ENCODE measurements at places on chromosomes 11 and 22.

DNA sequence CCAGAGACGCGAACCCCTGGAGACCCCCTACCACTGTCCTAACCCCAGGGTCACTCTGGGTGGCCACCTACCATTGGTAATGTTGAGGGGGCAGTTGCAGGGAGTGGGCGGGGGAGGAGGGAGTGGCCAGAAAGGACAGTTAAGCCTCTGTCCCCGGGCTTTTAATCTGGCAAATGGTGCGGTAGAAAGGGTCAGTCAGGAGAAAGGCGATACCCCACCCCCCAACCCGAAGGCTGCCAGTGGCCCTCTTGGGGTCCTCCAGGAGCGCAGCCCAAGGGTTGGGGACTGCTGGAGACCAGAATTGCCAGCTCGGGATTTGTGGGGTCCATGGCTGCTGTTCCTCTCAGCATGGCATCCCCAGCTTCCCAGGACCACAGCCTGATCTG lies 742 bp downstream of the P2RY2 start:
- no peak for DNase-seq

GRCh38 chr11:87518266-87518665 lies 480.5 kb downstream of the TMEM135 start:
- DNase-seq = no peak

DNA sequence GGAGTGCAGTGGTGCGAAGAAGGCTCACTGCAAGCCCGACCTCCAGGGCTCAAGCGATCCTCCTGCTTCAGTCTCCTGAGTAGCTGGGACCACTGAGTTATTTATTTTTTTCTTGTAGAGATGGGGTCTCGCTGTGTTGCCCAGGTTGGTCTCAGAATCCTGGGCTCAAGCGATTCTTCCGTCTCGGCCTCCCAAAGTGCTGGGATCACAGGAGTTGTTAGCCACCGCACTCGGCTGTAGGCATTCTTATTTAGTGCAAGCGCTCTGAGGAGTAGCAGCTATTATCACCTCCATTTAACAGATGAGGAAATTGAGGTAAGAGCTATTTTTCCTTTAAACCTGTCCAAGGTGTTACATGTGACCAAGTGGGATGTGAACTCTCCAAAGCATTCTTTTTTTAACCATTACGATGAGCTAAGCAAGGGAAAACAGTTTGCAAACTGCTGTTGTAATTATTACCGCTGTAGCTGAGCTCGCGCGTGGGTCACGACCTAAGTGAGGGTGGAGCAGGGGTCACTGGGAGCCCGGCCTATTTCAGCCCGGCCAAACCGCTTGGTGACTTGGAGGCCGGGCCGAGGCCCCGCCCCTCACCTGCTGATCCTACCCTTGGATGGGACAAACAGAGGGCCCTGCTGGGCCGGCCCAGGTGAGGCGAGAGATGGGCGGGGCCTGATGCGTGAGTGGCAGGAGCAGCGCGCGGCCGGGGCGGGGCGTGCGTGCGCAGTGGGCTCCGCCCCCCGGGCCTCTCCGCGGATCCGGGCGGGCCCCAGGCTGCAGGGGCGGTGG lies 449 bp upstream of the KREMEN1 start:
- no peak for DNase-seq

- no peak for DNase-seq
These were observed 84.3 kb downstream of the CCDC81 start for GRCh38 chr11:86459002-86459385.

- DNase-seq = no peak
These were observed 49.4 kb upstream of the ELF5 start for GRCh38 chr11:34562976-34563375.

DNA sequence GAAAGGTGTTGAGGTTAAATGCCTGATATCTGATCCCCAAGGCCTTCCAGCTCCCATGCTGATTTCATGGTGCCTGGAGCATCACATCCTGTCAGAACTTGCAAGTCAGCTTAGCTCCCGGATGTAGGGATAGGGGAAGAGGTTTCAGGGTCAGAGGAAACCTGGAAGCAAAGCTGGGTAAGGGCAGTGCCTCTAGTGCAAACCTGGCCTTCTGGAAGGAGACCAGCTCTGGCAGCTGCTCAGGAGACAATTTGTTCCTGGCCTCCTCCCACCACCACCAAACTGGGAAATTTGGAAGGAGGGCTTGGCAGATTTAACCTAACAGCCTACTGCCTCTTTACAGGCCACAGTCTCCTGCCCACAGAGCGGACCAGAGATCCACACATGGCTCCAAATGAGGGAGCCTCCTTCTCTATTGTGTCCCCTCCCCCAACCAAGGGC lies 9.2 kb upstream of the TSKU start:
- DNase-seq = no peak

DNA sequence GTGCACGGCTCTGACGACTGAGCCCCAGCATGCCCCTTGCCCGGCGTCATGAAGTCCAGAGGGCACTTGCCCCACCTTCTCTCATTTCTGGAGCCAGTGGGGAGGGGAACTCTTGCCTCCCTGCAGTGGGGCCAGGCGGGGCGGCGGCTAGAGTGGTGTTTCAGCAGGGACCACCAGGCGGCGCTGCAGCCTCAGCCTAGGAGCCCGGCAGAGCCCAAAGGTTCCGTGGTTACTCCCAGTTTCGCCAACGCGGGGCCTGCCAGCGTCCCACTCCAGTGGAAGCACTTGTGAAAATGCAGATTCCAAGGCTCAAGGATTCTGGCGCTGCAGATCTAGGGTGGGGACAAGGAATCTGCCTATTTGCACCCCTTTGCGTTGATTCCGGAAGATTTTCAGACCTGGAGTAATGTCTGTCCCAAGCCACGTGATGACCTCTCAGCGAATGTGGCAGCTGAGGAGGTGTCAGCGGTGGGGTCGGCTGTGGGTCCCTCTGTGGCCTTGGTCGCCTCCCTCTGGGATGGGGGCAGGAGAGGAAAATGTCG lies 55.7 kb downstream of the CD82 start:
- no peak for DNase-seq

GRCh38 chr11:34977089-34977912 lies 60.9 kb downstream of the PDHX start:
- DNase-seq = no peak

- no peak for DNase-seq
These were observed 21.6 kb upstream of the PEX26 start for GRCh38 chr22:18056161-18056666.

DNA sequence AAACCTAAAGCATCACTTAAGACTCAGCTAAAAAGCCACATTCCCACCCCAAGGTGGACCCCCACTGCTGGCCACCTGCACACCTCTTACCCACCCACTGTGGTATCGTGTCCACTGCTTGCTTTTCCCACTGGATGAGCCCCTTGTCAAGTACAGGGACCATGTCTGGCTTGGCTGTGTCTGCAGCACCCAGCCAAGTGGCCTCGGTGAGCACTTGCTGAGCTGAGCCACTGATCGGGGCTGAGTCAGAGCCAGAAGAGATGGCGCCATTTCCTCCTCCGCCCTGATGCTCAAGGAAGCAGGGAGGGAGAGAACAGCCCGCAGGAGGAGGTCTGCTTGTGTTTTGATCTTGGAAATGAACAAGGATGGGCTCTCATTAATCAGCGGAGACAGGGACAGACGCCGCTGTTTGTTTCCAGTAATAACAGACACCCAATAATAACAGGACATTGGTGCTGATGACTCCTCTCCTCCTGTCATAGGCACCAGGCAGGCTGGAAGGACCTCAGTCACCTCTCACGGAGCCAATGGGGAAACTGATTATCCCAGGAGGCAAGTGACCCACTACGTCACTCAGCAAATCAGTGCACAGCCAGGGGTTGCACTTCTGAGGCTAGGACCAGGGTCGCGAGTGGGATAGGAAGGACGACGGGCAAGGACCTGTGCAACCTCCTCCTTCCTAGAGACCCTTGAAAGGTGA lies 85.2 kb upstream of the RTL6 start:
- DNase-seq = no peak

DNA sequence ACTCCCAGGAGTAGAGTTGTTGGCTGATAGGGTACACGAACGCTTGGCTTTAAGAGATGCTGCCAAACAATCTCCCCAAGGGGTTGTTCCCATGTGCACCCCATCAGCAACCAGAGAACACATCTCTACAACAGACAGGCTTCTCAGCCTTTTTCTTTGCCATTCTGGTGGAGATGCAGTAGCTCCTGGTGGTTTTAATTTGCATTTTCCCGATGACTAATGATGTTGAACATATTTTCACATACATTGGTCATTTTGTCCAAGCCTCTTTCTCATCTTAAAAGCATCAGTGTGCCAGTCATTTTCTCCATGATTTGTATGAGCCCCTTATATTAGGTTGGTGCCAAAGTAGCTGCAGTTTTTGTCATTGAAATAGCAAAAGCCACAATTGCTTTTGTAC lies 21.8 kb downstream of the DHCR7 start:
- no peak for DNase-seq

- peak; percentile 48 for DNase-seq
These were observed 1.2 kb downstream of the CSRP3 start for GRCh38 chr11:19200410-19201201.

GRCh38 chr22:41052661-41053490 lies 39.5 kb upstream of the EP300 start:
- peak; percentile 41 for DNase-seq

DNA sequence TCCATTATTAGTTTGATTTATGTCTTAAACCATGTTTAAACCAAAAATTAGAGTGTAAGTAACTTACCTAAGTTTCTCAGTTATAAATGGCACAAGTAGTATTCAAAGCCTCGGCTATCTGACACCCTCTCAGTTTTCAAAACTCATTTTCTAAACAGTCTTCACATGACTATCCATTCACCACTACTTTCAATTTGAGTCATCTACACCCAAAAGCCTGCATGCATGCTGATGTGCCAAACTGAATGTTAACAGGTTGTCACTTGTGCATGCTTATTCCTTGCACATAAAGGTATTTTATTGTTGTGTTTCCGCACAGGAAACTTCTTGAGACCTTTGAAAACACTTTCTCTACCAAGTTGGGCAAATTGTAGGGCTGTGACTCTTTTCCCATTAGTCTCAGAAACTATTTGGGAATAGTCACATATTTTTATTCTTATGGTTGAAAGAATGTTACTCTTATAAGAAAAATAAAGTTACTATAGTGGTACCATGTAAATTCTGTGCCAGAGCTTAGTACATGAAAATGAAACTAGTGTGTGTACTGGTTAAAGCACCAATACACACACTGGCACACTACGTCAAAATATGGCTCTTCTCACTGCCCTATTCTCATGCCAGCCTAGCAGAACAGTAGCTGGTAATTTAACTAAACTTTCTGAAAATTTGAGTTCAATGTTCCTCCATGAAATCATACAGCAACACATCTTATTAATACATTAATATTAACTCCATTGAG lies 2.2 kb upstream of the OR51E2 start:
- no peak for DNase-seq

- DNase-seq = no peak
These were observed 2.0 kb upstream of the OR5D14 start for GRCh38 chr11:55793321-55793720.

DNA sequence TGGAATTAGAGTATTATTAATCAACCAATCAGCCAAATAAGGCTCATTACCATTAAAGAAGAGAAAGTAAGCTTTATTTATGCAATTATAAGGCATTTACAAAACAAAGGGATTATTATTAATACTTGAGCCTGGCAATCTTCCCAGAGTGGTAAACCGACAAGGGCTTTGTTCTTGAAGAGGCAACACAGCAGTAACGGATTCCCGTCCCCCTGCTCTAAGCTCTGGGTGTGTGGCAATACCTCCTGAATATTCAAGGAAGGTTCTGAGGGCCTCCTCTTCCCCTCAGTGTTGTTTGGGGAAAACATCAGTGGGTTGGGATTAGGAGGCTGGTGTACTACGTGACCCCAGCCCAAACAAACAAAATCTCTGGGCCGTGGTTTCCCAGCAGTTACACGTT lies 176.5 kb downstream of the TENM4 start:
- no peak for DNase-seq

DNA sequence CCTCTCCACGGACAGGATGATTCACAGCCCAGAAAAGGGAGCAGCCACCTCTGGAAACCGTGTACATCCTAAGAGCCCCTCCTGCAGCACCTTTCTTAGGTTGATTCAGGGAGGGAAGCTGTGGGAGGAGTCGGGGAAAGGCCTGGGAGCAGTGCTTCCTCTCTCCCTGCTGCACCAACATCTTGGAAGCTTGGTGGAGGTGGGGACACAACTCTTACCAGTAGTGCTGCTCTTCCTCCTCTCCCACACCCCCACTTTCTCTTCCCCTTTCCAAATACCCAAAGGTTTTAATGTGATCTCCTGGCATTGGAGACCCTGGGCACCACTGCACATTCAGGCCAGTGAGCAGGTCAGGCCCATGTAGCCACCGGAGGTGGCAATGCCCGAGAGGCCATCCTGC lies 46.4 kb upstream of the HORMAD2 start:
- DNase-seq = no peak

- DNase-seq = no peak
These were observed 497.5 kb downstream of the SOX6 start for GRCh38 chr11:15858881-15859280.

- DNase-seq = no peak
These were observed 279.1 kb upstream of the PLET1 start for GRCh38 chr11:112539741-112540140.

- DNase-seq = no peak
These were observed 865.3 kb downstream of the TBC1D22A start for GRCh38 chr22:47627556-47628253.

DNA sequence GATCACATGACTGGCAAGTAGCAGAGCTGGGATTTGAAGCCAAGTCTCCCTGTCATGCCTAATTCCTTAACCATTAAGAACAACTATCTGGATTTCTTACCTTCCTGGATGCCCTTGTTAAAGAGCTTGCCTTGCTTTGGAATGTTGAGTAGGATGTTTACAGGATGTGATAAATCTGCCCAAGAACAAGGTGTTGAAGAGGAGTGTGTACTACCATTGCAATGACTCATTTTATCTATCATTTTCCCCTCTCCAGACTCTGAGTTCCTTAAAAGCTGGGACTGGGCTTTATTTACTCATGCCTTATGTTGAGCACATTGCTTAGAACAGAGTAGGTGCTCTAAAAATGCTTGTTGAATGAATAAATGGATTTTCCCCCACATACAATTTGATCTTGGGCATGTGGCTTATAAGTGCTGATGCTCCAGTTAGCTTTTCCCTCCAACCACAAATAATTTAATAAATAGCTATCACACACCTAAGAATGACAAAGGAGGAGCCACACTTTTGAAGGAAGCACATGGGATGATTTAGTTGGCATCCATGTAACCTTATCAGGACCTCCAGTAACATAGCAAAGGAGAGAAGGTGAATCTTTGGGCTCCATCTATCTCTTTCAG lies 268.6 kb upstream of the SESN3 start:
- peak; percentile 63 for DNase-seq

Measured in skeletal muscle cell (primary cell).